Activated CD8-positive, alpha-beta memory T cell treated with anti-CD3 and anti-CD28 coated beads, Interleukin-2, amount 50 U/mL, for 4 hours (primary cell): ENCODE measurements at places on chromosomes 4 and X.

DNA sequence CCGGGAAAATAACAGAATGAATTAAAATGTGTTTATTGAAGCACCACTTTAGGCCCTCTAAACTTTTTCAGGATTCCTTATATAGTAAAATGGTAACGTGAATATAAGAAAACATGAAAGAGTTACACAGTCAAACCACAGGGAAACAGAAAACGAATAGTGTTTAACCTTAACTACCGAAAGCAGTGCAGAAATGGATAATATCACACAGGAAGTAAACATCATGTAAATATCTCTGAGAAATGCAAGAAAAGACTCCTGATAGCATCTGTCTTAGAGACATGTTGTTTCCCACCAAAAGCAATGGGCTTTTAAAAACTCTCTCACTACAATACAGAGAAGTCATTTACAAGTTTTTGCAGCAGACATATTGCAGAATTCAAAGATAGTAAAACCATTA lies 323.9 kb upstream of the CXXC4 start:
- DNase-seq, result no peak

GRCh38 chr4:22869235-22869634 lies 176.5 kb downstream of the GBA3 start:
- DNase-seq, result no peak

DNA sequence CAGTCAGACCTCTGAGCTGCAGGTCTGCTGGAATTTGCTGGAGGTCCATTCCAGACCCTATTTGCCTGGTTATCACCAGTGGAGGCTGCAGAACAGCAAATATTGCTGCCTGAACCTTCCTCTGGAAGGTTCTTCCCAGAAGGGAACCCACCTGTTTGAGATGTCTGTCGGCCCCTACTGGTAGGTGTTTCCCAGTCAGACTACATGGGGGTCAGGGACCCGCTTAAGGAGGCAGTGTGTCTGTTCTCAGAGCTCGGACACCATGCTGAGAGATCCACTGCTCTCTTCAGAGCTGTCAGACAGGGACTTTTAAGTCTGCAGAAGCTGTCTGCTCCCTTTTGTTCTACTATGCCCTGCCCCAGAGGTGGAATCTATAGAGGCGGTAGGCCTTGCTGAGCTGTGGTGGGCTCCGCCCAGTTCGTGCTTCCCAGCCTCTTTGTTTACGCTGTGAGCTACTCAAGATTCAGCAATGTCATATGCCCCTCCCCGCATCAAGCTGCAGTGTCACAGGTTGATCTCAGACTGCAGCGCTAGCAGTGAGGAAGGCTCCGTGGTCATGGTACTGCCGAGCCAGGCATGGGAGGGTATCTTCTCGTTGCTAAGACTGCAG lies 44.1 kb upstream of the KDR start:
- DNase-seq, result no peak

GRCh38 chr4:41420541-41420940 lies 117.4 kb upstream of the LIMCH1 start:
- no peak for DNase-seq

DNA sequence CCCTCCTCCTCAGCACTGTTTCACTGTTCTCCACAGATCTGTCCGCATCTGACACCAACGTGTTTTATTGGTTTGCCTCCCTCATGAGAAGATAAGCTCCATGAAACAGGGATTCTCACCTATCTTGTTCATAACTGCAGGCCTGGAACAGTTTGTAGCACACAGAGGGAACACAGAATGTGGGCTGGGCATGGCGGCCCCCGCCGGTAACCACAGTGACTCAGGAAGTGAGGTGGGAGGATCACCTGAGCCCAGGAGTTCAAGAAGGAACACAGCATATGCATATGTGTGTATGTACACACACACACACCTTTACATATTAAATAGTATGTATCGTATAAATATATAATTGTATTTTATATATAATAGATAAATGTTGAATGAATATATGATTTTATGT lies 168.6 kb downstream of the AFAP1 start:
- DNase-seq, result peak; percentile 38

- no peak for DNase-seq
These were observed 212.3 kb upstream of the SFRP2 start for GRCh38 chr4:154001193-154001592.

- no peak for DNase-seq
These were observed 56.0 kb downstream of the MAD2L1 start for GRCh38 chr4:120010646-120011045.

DNA sequence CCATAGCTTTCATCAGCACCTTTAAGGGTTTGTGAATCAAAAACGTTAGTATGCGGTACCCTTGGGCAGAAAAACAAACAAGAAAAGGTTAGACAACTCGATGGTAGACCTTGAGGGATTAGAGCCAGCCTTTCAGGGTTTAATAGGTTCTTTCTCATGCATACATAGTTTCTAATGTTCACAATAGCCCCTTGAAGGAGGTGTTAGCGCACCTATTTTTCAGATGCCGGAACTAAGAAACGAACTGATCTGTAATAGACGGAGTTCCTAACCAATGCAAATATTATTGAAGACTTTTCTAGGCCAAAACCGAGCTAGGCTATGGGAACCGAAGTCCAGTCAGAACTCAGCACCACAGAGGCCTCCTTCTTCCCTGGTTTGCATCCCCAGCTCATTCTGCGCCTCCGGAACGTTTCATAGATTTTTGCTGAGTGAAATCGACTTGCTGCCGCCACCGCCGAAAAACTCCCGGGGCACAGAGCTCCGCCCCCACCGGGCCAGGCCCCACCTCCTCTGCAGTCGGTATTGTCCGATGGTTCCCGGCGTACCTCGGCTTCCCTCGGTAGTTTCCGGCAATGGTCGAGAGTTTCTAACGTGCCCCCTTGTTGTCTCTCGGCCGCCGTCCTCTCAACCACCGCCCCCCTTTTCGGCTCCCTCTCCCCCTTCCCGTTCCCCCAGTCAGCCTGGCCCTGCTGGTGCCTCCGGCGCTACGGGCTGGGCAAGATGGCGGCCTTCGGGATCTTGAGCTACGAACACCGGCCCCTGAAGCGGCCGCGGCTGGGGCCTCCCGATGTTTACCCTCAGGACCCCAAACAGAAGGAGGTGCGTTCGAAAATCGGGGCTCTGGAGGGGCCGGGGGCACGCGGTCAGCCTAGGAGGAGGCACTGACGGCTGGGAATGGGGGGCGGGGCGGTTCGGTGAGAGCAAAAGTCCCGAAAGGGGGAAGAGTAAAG lies at the start of gene MED12:
MED12 (plus strand) TSS at position 565 of the 953 bp plus-strand sequence; CDS start at position 724, 159 bp downstream.
- peak; percentile 82 for DNase-seq

DNA sequence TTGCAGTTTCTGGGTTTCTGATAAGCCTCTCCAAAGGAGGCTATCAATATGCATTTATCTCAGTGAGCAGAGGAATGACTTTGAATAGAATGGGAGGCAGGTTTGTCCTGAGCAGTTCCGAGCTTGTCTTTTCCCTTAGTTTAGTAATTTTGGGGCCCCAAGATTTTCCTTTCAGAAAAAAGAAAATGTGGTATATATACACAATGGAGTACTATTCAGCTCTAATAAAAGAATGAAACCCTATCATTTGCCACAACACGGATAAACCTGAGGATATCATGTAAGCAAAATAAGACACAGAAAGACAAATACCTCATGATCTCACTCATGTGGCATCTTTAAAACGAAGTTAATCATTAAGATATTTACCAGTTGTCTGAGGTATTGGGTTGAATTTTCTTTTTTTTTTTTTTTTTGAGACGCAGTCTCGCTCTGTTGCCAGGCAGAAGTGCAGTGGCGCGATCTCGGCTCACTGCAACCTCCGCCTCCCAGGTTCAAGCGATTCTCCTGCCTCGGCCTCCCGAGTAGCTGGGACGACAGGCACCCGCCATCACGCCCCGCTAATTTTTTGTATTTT lies 540 bp downstream of the ZNF721 start:
- no peak for DNase-seq

- DNase-seq, result no peak
These were observed 40.0 kb downstream of the FGFRL1 start for GRCh38 chr4:1051472-1051871.

DNA sequence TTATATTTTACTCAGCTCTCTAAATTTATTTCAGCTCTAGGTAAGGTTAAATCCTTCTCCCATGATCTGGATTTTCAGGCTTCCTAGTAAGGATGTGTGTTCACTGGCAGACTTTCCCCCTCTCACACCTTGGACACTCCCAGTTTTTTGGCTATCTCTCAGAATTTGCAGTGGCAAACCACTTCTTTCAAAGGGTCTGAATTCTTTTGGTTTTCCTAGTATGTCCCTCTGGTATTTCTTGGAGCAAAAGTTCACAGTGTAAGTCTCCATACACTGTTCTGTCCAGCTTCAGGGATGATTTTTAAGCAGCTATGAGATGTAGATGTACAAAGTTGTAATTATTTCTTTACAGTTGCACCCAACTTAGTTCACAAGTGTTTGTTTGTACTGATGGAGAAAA lies 653.8 kb upstream of the GALNT7 start:
- no peak for DNase-seq

DNA sequence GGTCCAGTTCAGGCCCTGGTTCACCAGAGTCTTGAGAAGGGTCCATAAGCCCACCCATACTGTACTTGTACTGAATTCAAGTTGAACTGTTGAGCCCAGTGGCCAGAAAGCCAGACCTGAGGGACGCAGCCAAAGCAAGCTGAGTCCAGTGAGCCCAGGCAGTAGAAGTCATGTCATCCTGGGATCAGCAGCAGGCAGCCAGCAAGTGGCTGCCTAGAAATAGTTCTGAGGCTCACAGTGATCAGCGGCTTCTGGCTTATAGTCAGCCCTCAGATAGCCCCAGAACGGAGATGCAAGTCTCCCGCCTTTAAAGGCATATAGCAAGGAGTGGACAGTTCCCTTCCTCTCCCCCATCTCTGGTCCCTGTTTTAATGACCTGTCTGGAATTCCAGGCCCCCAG lies 347.1 kb downstream of the FBXW7 start:
- no peak for DNase-seq

DNA sequence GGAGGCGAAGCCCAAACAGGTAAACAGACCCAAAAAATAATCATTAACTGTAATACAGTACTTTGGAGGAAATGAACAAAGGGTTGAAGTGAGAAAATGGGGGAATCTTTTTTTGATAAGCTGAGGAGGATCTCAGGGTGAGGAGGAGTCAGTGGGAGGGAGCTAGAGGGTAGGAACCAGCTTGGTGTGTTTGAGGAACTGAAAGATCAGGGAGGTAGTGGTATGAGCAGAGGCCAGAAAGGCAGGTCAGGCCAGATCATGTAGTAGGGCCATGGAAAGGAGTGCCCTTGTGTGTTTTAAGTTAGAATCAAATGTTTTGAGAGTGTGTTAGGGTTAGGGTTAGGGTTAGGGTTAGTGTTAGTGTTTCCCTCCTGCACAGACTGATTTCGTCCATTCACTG lies 48.8 kb downstream of the PPP2R2C start:
- no peak for DNase-seq

DNA sequence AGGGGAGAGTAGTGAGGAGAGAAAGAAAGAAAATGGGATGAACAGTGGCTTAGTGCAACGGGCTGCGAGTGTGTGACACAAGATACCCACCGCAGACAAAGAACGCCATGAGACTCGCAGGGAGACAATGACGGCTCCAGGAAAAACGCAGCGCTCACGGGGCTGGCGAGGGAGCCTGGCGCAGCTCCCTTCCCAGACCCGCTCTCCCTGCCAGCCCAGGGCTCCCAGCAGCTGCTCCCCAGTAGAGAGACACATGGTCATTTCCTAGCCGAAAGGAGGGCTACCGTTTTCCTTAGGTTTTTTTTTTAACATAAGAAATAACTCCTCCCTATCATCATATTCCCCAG lies 149.5 kb downstream of the MAML3 start:
- DNase-seq, result no peak

- DNase-seq, result no peak
These were observed 27.5 kb upstream of the CWH43 start for GRCh38 chr4:48958582-48958981.

DNA sequence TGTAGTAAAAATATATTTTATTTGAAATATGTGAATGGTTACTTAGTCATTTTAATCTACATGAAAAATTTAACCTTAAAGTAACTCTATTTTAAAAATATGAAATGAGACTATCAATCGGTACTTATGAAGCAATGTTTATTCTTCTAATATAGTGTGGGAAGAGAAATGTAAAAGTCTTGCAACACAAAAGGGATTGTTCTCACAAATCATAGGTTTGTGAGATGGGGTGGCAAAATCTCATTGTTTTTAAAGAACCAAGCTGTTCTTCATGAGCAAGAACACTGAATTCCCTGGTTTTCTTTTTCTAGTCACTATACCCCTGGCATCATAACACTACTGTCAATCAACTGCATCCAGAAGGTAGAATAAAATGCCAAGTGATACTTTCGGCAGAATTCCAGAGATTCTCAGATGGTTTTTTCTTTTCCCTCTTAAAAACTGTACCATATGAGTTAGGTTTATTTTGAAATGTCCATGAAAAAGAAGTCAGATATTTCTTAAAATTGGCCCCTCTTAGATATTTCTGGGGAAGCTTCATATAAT lies 52.2 kb downstream of the SNCA start:
- DNase-seq, result no peak

DNA sequence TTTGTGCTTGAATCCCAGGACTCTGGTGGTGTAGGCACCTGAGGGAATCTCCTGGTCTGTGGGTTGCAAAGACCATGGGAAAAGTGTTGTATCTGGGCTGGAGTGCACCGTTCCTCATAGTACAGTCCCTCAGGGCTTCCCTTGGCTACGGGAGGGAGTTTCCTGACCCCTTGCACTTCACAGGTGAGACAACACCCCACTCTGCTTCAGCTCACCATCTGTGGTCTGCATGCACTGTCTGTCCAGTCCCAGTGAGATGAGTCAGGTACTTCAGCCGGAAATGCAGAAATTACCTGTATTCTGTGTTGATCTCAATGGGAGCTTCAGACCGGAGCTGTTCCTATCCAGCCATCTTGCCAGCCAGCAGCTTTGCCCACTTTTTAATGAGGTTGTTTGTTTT lies 353.0 kb upstream of the IRS4 start:
- no peak for DNase-seq

GRCh38 chrX:44842550-44843317 lies 1.1 kb upstream of the DUSP21 start:
- no peak for DNase-seq

DNA sequence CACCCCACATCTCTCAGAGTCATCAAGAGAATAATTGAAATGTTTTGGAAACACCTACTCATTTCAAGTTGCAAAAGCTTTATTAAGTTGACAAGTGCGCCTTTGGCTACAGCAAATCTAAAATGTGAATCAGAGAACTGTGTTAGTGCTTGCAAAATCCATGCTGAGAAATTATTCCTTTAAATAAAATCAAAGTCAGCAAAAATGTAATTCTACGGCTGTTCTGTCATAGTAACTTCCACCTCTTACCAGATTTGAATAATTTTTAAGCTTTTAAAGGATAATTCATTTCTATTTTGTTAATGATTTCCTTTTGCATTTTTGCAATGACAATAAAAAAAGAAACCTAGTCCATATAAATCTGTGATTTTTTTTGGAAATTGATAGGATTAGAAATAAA lies 1779.1 kb downstream of the STIM2 start:
- DNase-seq, result no peak
